ENCODE measurements at places on chromosomes 7 and 10. TPM values are rescaled to one million over a fixed set of nuclear protein-coding genes. Genes with fewer than 3 reads are reported as not detected.

Gene ABCC2
- 0.10 TPM for polyA plus RNA-seq

Gene POLR2J2
- polyA plus RNA-seq, result 16.3 TPM

Gene CFAP43
- polyA plus RNA-seq, result 0.14 TPM

Gene PAPSS2
- 1.5 TPM for polyA plus RNA-seq

Gene FKBP9
- 2.3 TPM for polyA plus RNA-seq

Gene NME8
- 0.24 TPM for polyA plus RNA-seq

Gene CALHM2
- polyA plus RNA-seq, result 12.6 TPM

Gene OR6V1
- not detected for polyA plus RNA-seq

Gene TFEC
- polyA plus RNA-seq, result 1.8 TPM

Gene TMEM236
- polyA plus RNA-seq, result not detected

Gene OR9A2
- polyA plus RNA-seq, result not detected

Gene LIPJ
- 0.08 TPM for polyA plus RNA-seq

Gene MLXIPL
- polyA plus RNA-seq, result not detected

Gene THNSL1
- 15.2 TPM for polyA plus RNA-seq

Gene OPN1SW
- 0.11 TPM for polyA plus RNA-seq

Gene CHPF2
- 11.4 TPM for polyA plus RNA-seq

Gene ABCA13
- 0.15 TPM for polyA plus RNA-seq

Gene PPP1R17
- polyA plus RNA-seq, result 0.19 TPM

Gene GNAI1
- not detected for polyA plus RNA-seq

Gene CNPY1
- not detected for polyA plus RNA-seq

Gene ODAD2
- not detected for polyA plus RNA-seq

Gene UNC5B
- not detected for polyA plus RNA-seq

Gene DMBT1
- polyA plus RNA-seq, result not detected

Gene ADRB1
- 0.92 TPM for polyA plus RNA-seq

Gene RHOBTB1
- not detected for polyA plus RNA-seq

Gene IFIT2
- 10.1 TPM for polyA plus RNA-seq

Gene MMRN2
- not detected for polyA plus RNA-seq
